ENCODE measurements at places on chromosomes 7 and 10.
A peak's percentile ranks its signal among the peaks of the same experiment; 100 is the strongest.

DNA sequence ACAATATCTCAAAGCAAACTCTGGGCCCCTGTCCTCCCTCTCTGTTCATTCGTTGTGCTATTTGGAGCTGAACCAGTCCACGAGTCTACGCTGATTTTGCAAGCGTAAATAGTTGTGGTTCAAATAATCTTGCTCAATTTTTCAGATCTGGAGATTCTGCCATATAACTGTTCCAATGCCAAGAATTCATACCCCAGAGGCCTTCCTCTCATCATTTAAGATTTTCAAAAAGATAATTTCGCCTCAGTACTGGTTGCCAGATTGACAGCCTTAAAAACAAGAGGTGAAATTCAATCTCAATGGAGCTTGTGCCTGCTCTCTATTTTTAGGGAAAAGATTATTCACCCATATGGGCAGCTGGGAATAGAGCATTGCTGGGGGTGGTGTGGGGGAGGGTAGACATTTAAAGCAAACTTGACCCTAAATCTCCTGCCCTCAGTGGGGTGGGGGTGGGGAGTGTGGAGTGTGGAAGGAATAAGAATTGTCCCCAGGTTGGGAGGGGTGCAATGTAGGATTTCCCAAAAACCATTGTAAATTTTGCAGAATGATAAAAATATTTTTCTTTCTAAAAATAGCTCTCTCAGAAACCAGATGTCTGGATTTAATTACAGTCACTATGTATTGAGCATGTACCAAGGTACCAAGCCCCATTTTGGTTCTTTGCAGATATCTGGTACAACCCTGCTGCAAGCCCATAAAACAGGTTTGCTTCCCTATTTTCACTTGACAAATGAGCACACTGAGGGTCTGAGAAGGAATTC, 104.7 kb upstream of the EEPD1 start:
- H3K36me3 ChIP-seq: no peaks in the 10 kb centered on the region
- H3K4me1 ChIP-seq: no peaks in the 10 kb centered on the region
- peaks cover 19% of the 10 kb centered on the region for H3K27me3 ChIP-seq
- H3K4me3 ChIP-seq: no peak overlapping the region

DNA sequence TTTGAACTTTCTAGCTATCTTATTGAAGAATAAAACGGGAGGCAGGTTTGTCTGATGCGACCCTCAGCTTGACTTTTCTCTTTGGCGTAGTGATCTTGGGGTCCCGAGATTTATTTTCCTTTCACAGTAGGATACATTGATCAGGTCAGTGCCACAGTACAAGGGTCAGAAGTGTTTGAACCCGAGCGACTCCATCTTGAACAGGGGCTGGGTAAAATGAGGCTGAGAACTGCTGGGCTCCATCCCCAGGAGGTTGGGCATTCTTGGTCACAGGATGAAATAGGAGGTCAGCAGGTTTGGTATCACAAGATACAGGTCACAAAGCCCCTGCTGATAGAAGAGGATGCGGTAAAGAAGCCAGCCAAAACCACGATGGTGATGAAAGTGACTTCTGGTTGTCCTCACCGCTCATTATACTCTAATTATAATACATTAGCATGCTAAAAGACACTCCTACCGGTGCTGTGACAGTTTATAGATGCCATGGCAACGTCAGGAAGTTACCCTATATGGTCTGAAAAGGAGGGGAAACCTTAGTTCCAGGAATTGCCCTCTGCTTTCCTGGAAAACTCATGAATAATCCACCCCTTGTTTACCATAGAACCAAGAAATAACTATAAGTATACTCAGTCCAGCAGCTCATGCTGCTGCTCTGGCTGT, 3.0 kb upstream of the TECPR1 start:
- H3K27ac ChIP-seq: peak overlapping the region; percentile 81
- H3K4me1 ChIP-seq: peaks cover 43% of the 10 kb centered on the region
- DNase-seq: peak; percentile 66

- DNase-seq: no peak
- H3K27ac ChIP-seq: no peak overlapping the region
- H3K4me1 ChIP-seq: peaks cover 22% of the 10 kb centered on the region
- H3K36me3 ChIP-seq: peaks cover 1% of the 10 kb centered on the region
- H3K27me3 ChIP-seq: peaks cover 25% of the 10 kb centered on the region
Measured at GRCh38 chr7:155222061-155222460, 75.6 kb upstream of the INSIG1 start.

- H3K36me3 ChIP-seq: no peaks in the 10 kb centered on the region
- no peak overlapping the region for H3K4me3 ChIP-seq
- no peaks in the 10 kb centered on the region for H3K27me3 ChIP-seq
- no peak overlapping the region for H3K27ac ChIP-seq
Measured at GRCh38 chr7:84207615-84208014, 13.0 kb upstream of the SEMA3A start.

- no peaks in the 10 kb centered on the region for H3K27me3 ChIP-seq
- H3K36me3 ChIP-seq: no peaks in the 10 kb centered on the region
- no peak overlapping the region for H3K4me3 ChIP-seq
- H3K27ac ChIP-seq: no peak overlapping the region
- DNase-seq: no peak
- H3K4me1 ChIP-seq: peaks cover 2% of the 10 kb centered on the region
Measured at GRCh38 chr10:79103585-79103984, 34.8 kb downstream of the ZMIZ1 start.

- no peaks in the 10 kb centered on the region for H3K4me1 ChIP-seq
- no peak overlapping the region for H3K27ac ChIP-seq
- H3K36me3 ChIP-seq: no peaks in the 10 kb centered on the region
- DNase-seq: no peak
- H3K4me3 ChIP-seq: no peak overlapping the region
- peaks cover 3% of the 10 kb centered on the region for H3K27me3 ChIP-seq
Measured at GRCh38 chr10:23608926-23609325, 170.1 kb downstream of the OTUD1 start.

- no peak overlapping the region for H3K4me3 ChIP-seq
- H3K4me1 ChIP-seq: no peaks in the 10 kb centered on the region
- no peak overlapping the region for H3K27ac ChIP-seq
- DNase-seq: no peak
- H3K27me3 ChIP-seq: no peaks in the 10 kb centered on the region
- H3K36me3 ChIP-seq: no peaks in the 10 kb centered on the region
Measured at GRCh38 chr7:2012044-2012900, 220.5 kb downstream of the MAD1L1 start.

GRCh38 chr7:37109016-37109683, 339.5 kb downstream of the ELMO1 start:
- H3K4me1 ChIP-seq: peaks cover 18% of the 10 kb centered on the region
- no peak overlapping the region for H3K4me3 ChIP-seq
- DNase-seq: no peak

DNA sequence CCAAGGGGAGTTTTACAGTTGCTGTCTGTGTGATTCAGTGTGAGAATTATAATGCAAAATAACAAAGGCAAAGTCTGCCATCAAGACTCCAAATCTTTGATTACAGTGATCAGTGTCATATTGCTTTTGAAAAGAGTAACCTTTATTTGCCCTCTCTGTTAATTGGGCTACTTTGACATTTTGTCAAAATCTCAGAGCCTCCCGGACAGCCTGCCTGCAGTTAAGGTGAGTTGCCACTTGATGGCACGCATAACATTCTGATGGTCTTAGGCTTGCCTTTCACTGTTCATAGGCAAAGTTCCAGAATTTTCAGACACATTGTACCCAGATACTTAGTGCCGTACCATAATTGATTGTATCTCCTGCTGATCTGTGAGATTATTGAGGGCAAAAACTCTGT, 253.5 kb downstream of the ABCA13 start:
- H3K36me3 ChIP-seq: no peaks in the 10 kb centered on the region
- no peak overlapping the region for H3K4me3 ChIP-seq
- H3K27me3 ChIP-seq: no peaks in the 10 kb centered on the region
- H3K27ac ChIP-seq: no peak overlapping the region

DNA sequence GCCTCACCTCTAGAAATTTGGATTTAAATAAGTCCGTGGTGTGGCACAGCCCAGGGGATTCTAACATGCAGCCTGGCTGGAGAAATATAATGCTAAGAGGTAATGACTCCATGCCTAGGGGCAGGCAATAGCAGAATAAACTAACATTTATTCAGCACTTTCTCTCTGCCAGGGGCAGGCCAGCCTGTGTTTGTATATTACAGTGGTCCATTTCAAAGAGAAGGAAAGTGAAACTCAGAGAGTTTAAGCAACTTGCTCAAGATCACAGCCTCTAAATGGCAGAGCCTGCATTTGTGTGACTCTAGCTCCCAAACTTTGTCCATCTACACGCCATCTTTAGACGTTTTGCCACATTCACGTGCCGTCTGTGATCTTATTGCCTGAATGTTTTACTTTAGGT, 6.7 kb upstream of the LRRC18 start:
- no peak for DNase-seq
- H3K36me3 ChIP-seq: no peaks in the 10 kb centered on the region
- H3K4me3 ChIP-seq: no peak overlapping the region
- no peak overlapping the region for H3K27ac ChIP-seq

GRCh38 chr7:47483604-47484273, 98.2 kb downstream of the TNS3 start:
- DNase-seq: no peak
- no peaks in the 10 kb centered on the region for H3K36me3 ChIP-seq
- no peaks in the 10 kb centered on the region for H3K27me3 ChIP-seq
- H3K4me1 ChIP-seq: no peaks in the 10 kb centered on the region
- H3K27ac ChIP-seq: no peak overlapping the region
- H3K4me3 ChIP-seq: no peak overlapping the region

- DNase-seq: no peak
- no peaks in the 10 kb centered on the region for H3K4me1 ChIP-seq
- H3K36me3 ChIP-seq: no peaks in the 10 kb centered on the region
- H3K4me3 ChIP-seq: no peak overlapping the region
- peaks cover 39% of the 10 kb centered on the region for H3K27me3 ChIP-seq
- no peak overlapping the region for H3K27ac ChIP-seq
Measured at GRCh38 chr10:113015201-113015600, 65.2 kb downstream of the TCF7L2 start.

DNA sequence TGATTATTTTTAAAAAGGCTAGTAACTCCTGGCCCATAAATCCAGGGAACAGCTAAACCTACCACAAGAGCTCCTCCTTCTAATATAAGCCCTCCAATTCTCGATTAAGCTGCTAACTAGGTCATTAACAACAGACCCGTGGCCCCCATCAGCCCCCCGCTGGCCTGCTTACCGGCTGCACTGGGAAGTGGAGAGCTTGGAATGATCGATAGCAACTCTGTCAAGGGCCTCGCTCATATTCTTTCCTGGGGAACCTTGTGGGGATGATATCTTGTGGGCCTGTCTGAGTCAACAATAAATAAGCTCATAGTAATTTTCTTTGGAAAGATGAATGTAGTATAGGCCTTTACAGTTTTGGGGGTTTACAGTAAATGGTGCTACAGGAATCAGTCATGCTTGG, 353.5 kb downstream of the TCERG1L start:
- DNase-seq: peak; percentile 15
- no peaks in the 10 kb centered on the region for H3K4me1 ChIP-seq
- H3K4me3 ChIP-seq: no peak overlapping the region

DNA sequence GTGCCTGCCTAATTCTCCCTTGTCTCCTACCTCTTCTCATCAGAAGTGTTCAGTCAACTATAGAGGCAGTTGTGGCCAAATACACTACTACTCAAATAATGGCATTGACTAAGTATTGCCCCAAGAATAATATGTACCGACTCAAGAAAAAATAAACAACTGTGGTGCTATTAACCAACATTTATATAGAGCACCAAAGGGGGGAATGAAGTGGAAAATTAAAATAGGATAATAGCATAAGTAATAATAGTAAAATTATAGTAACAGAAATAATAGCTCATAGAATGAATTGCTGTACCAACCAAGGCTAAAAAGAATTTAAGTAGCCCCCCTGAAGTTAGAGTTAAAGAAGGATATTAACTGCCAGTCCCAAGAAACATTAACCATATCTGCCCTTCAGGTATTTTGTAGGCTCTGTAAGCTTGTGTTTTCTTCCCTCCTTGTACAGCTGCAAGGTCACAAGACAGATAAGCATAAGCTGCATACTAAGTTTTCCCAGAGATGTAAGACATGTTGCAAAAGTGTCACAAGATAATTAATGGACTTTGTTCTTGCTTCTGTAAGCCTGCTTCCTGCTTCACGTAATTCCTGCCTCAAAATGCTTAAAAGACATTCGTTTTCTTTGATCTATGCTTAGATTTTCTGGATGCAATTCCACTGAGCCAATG, 10.9 kb upstream of the CYREN start:
- H3K4me1 ChIP-seq: peaks cover 6% of the 10 kb centered on the region
- H3K4me3 ChIP-seq: no peak overlapping the region
- H3K27me3 ChIP-seq: no peaks in the 10 kb centered on the region

DNA sequence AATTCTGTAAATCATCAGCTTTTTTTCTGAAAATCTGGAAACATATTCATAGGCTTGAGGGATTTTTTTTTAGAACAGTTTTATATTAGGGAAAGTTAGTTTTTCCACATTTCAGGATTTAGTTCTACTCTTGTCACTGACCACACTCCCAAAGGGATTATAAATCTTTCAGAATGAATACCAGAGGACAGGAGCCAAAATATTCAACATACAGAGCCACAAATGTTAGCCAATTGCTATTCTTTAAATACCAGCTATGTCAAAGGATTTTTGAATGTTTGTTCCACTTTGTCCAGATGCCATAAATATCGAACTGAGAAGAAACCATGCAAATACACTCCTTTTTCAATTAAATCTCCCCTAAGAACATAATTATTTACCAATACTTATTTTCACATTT, 50.7 kb downstream of the ODAD2 start:
- H3K36me3 ChIP-seq: peaks cover 2% of the 10 kb centered on the region
- no peak overlapping the region for H3K4me3 ChIP-seq
- no peak overlapping the region for H3K27ac ChIP-seq

DNA sequence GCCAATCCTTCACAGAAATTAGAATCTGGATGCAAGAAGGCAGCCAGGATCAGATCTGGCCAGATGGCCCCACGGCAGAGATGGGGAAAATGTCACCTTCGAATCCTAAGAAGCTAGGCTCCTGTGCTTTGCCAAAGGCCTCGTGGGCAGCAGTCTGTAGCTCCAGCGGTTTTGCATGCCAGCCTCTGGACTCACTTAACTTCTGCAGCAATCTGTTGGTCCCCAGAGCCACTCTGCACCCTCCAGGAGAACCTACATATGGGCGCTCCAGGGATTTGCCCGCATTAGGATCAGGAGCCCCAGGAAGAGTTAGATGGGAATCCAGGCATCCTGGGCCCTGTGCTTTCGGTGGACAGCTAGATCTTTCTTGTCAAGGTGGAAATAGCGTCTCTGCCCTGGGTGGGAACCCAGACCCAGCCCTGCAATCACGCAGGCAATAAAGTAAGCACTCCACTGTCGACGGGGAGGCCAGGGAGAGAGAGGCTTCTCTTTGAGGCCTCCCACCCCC, 10.1 kb upstream of the HOXA13 start:
- H3K27ac ChIP-seq: no peak overlapping the region
- DNase-seq: no peak
- peaks cover 96% of the 10 kb centered on the region for H3K27me3 ChIP-seq
- H3K4me1 ChIP-seq: peaks cover 10% of the 10 kb centered on the region
- H3K4me3 ChIP-seq: no peak overlapping the region

DNA sequence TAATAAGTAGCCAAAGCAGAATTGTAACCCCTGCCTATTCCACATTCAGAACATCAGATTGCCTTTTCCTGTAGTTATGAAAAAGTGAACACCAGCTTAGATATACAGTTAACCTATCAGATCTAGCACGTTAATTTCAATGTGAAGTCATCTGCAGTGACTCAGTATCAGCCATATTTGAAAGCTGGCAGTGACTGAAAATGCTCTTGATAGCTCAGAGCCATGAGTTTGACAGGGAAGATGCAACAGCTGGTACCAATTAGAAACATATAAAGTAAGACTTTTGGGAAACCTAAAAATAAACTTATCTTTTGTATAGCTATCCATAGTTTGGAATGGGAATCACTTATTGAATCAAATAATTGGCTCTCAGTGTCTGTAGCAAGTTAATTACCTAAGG, 284.1 kb upstream of the NPSR1 start:
- DNase-seq: no peak
- H3K27me3 ChIP-seq: no peaks in the 10 kb centered on the region
- no peak overlapping the region for H3K27ac ChIP-seq
- no peak overlapping the region for H3K4me3 ChIP-seq
- no peaks in the 10 kb centered on the region for H3K4me1 ChIP-seq
- H3K36me3 ChIP-seq: no peaks in the 10 kb centered on the region
